ENCODE measurements at places on chromosomes 6 and 20. TPM values are rescaled to one million over a fixed set of nuclear protein-coding genes. Genes with fewer than 3 reads are reported as not detected.
A peak's percentile ranks its signal among the peaks of the same experiment; 100 is the strongest.

GRCh38 chr6:87793315-87793714, 91.3 kb upstream of the AKIRIN2 start:
- no peak for DNase-seq
- H3K36me3 ChIP-seq, result no peaks in the 10 kb centered on the region
- no peaks in the 10 kb centered on the region for H3K27me3 ChIP-seq
- no peak overlapping the region for H3K27ac ChIP-seq

SLC22A2 gene
- total RNA-seq, result 0.44 TPM

DNA sequence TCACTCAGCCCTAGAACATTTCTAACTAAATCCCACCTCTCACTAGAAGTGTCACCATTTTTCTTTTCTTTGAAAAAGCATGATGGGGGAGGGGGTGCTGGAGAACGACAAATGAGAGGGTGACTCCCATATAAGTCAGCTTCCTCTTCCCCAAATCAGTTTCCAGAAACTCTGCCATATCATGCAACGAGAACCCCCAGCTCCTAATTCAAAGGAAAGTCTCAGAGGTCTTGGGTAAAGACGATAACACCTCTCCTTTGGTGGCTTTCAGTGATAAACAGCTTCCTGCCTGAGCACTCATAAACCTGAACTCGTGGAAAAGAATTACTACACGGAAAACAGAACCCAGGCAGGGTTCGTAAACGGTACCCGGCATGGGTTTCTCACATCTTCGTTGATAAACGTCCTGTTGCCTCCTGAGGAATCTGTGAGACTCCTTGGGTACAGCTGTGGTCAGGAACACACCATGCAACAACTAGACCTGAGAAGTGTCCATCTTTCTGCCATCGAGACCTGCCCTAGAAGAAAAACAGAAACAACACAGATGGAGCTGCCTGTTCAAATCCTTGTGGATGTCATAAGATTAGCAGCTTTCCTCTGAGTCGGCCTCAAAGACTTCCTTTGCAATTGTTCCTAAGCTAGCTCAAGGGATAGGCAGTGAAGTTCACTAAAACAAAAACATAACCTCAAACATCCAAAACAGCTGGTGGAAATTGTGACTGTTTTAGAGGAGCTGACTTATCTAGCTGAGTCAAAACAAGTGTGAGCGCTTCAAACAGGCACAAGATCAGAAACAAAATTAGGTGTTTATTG, 185.8 kb upstream of the PRDM1 start:
- no peaks in the 10 kb centered on the region for H3K27me3 ChIP-seq
- no peaks in the 10 kb centered on the region for H3K36me3 ChIP-seq
- no peaks in the 10 kb centered on the region for H3K4me1 ChIP-seq
- DNase-seq, result no peak

DNA sequence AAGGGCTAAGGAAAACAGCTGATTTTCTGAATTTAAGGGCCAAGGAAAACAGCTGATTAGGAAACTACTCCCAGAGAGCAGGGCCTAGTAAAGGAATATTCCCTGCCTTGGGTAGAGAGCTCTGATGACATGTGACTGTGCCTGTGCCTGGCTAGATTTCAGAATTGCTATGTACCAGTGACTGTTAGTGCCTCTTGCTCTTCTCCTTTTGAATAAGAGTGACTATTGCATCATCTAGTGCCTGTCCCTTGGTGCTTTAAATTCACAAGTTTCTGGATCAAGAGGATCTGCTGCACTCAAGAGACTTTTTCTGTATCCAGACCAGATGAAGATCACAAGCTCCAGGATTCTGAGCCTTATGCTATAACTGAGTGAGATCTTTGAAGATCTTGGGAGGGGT, 332.9 kb downstream of the KIF16B start:
- peaks cover 6% of the 10 kb centered on the region for H3K4me1 ChIP-seq
- no peak overlapping the region for H3K4me3 ChIP-seq
- peaks cover 9% of the 10 kb centered on the region for H3K36me3 ChIP-seq
- no peak for DNase-seq
- no peaks in the 10 kb centered on the region for H3K27me3 ChIP-seq
- no peak overlapping the region for H3K27ac ChIP-seq

SLA2 gene
- total RNA-seq, result 0.23 TPM

GRM1 gene
- total RNA-seq, result 0.41 TPM

GRCh38 chr6:43395776-43396175, 26.3 kb upstream of the ZNF318 start:
- H3K4me1 ChIP-seq, result peaks cover 36% of the 10 kb centered on the region
- H3K4me3 ChIP-seq, result no peak overlapping the region
- DNase-seq, result no peak
- H3K36me3 ChIP-seq, result no peaks in the 10 kb centered on the region
- no peak overlapping the region for H3K27ac ChIP-seq
- H3K27me3 ChIP-seq, result no peaks in the 10 kb centered on the region

GRCh38 chr6:117976030-117976651, 69.1 kb downstream of the SLC35F1 start:
- no peak overlapping the region for H3K27ac ChIP-seq
- H3K36me3 ChIP-seq, result peaks cover 15% of the 10 kb centered on the region
- no peak overlapping the region for H3K4me3 ChIP-seq
- H3K4me1 ChIP-seq, result peaks cover 16% of the 10 kb centered on the region

DNA sequence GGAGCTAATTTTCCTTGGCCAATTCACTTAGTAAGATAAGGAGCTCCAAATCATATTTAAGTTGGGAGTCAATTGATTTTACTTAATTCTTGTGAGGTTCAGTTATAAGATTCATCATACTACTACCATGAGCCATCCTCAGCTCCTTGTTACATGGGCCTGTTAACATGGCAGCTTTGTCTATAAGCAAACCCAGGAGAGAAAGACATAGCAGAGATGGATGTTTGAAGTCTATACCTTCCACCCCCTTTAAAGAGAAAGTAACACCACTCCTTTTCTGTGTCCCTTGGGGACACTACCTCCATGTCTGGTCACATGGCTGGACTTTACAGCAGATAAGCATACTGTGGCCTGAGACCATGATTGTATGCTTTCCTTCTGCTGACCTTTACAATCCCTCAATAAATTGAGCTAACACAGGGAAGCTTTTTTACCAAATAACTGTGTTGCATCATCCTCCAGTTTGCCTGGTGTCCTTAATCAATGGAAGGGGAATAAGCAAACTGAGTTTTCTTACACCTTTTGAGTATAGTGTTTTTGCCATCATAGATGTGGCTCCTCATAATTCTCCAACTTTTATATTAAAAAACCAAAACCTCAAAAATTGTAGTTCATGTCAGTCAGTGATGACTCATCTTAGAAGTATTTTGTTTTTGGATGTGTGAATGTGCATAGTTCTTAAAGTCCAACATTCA, 9.8 kb upstream of the ZNFX1 start:
- no peaks in the 10 kb centered on the region for H3K27me3 ChIP-seq
- peak overlapping the region; percentile 88 for H3K27ac ChIP-seq
- H3K4me1 ChIP-seq, result peaks cover 73% of the 10 kb centered on the region
- no peak for DNase-seq

DNA sequence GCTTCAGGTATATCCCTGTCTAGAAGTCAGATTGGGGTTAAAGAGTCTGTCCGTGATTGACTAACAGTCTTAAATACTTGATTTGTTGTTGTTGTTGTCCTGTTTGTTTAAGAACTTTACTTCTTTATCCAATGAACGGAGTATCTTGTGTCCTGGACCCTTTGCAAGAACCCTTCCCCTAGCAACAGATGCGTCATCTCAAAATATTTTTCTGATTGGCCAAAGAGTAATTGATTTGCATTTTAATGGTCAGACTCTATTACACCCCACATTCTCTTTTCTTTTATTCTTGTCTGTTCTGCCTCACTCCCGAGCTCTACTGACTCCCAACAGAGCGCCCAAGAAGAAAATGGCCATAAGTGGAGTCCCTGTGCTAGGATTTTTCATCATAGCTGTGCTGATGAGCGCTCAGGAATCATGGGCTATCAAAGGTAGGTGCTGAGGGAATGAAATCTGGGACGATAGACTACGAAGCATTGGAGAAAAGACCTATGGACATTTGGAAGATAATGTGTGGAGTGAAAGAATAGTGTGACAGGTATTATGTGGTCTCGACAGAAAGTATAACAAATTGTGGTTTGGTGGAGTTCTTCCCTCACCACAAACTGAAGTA, at the start of gene HLA-DRA:
HLA-DRA (plus strand) TSS at position 286 of the 613 bp plus-strand sequence; CDS start at position 350, 64 bp downstream.
- H3K4me3 ChIP-seq, result peak within 1 kb of the TSS; percentile 48
- H3K27ac ChIP-seq, result no peak within 1 kb of the TSS
- H3K36me3 ChIP-seq, result no peaks in the 10 kb centered on the region
- DNase-seq, result no peak
- H3K27me3 ChIP-seq, result peaks cover 16% of the 10 kb centered on the region

DNA sequence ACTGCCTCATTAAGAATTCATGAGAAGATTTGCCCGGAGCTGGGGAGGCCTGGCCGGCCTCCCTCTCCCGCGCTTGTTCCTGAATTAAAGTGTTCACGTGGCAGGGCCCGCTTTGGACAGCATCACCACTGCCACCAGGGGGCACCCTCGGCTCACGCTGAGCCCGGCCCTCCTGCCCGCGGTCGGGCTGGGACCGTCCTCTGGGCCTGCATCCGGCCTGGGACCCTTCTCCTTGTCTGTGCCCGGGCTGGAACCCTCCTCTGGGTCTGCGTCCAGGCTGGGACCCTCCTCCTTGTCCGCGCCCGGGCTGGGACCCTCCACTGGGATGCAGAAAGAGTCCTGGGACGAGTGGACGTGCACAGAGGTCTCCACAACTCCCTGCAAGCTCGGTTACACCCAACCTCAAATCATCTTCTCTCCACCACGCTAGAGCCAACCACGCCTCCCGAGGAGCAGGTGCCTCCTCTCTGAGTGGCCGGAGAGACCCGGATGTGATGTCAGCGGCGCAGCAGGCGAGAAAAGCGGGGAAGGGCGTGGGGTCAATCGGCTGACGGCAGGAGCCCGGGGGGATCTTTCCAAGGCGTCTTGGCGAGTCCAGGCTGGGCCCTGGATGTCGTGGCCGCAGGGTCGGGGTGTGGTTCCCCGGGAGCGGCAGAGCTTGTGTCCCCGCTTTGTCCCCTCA, 50.9 kb upstream of the DACT2 start:
- H3K27me3 ChIP-seq, result peaks cover 4% of the 10 kb centered on the region
- peak; percentile 89 for DNase-seq
- no peak overlapping the region for H3K4me3 ChIP-seq
- peaks cover 11% of the 10 kb centered on the region for H3K4me1 ChIP-seq
- no peak overlapping the region for H3K27ac ChIP-seq

DNA sequence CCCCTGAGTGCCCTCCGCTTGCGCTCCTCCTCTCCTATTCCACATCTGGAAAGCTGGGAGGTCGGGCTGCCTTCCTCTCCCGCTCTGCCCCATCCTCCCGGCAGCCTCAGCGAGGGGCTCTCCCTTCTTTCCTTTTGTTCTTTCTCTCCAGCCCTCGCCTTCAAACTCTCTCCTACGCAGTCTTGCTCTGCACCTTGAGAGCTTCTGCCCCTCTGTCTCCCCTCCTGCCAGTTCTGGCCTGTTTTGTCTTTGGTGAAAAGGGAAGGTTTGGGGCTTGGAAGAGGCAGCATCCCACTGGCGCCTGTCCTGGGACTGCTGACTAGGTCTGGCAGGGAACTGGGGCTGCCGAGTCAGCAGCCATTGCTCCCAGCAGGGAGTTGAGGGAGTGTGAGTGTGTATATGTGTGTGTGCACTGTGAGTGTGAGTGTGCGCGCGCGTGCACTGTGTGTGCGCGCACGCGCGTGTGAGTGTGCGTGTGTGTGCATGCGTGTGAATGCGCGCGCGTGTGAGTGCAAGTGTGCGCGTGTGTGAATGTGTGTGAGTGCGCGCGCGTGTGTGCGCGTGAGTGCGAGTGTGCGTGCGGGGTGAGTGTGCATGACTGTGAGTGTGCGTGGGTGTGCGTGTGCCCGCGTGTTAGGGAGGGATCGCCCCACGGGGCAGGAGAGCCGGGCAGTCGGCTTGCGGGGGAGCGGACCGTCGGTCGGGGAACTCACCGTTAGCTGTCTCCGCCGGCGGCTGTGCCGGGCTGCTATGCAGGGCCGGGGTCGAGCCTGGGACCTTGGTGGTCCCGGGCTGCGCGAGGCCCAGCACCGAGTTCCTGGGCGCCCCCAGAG, 523 bp downstream of the CPXM1 start:
- peaks cover 49% of the 10 kb centered on the region for H3K27me3 ChIP-seq
- peak; percentile 39 for DNase-seq
- peak overlapping the region; percentile 95 for H3K4me3 ChIP-seq
- H3K4me1 ChIP-seq, result peaks cover 29% of the 10 kb centered on the region
- H3K27ac ChIP-seq, result peak overlapping the region; percentile 75

GRCh38 chr6:44561060-44561623, 173.6 kb downstream of the CDC5L start:
- H3K4me1 ChIP-seq, result peaks cover 30% of the 10 kb centered on the region
- H3K27me3 ChIP-seq, result no peaks in the 10 kb centered on the region
- no peak overlapping the region for H3K27ac ChIP-seq
- H3K36me3 ChIP-seq, result no peaks in the 10 kb centered on the region
- no peak for DNase-seq
- no peak overlapping the region for H3K4me3 ChIP-seq

DNA sequence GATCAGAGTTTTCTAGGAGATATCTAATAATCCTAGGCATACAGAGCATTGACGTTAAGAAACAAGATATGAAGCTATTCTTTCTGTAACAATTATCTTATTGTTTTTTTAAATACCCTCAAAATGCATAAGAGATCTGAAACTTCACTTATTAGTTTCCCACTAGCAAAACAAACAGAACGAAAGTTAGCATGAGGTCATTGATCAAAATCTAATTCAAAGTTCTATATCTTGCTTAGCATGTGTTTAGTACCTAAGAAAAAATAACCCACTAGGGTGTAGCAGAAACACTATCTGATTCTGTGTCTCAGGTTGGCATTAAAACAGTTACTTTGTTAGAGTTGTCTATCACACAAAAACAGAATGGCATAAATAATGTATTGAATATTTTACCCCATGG, 1288.4 kb downstream of the EPHA7 start:
- DNase-seq, result no peak
- H3K27ac ChIP-seq, result no peak overlapping the region
- peaks cover 4% of the 10 kb centered on the region for H3K27me3 ChIP-seq
- no peaks in the 10 kb centered on the region for H3K36me3 ChIP-seq
- H3K4me1 ChIP-seq, result peaks cover 9% of the 10 kb centered on the region

TPBG gene
- 29.6 TPM for total RNA-seq

GRCh38 chr6:136983687-136984086, 61.1 kb downstream of the IL20RA start:
- H3K27me3 ChIP-seq, result peaks cover 10% of the 10 kb centered on the region
- H3K4me3 ChIP-seq, result no peak overlapping the region
- H3K36me3 ChIP-seq, result no peaks in the 10 kb centered on the region
- DNase-seq, result no peak
- peaks cover 33% of the 10 kb centered on the region for H3K4me1 ChIP-seq

TRIM40 gene
- not detected for total RNA-seq

DNA sequence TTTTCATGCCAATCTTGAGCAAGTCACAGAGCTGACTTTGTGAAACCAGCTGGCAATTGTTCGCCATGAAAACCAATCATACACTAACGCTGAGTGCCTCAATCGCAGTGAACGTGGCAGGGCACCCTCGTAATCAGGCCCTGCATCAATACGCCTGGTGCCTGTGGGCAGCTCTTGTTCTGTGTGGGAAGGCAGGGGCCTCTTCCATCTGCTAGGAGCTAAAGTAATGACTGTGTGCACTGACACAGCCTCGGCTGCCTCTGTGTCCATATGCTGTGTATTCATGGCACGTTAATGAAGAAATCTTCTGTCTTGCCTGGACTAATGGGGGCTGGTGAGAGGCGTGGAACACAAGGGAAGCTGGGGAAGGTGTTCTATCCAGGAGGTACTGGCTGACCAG, 27.8 kb upstream of the SYNDIG1 start:
- no peaks in the 10 kb centered on the region for H3K36me3 ChIP-seq
- no peak overlapping the region for H3K4me3 ChIP-seq
- H3K4me1 ChIP-seq, result peaks cover 48% of the 10 kb centered on the region
- DNase-seq, result no peak
- no peak overlapping the region for H3K27ac ChIP-seq

Measured in WTC11 (cell line).